CD8-positive, alpha-beta memory T cell (primary cell): ENCODE measurements at places on chromosomes 7 and 10.

GRCh38 chr10:33550811-33551210 lies 216.3 kb upstream of the NRP1 start:
- DNase-seq = no peak

- DNase-seq = no peak
Observed at GRCh38 chr10:128530301-128530700, 404.1 kb upstream of the MKI67 start.

- no peak for DNase-seq
Observed at GRCh38 chr10:30749385-30749784, 119.8 kb upstream of the LYZL2 start.

- no peak for DNase-seq
Observed at GRCh38 chr10:38600146-38600545, 506.0 kb downstream of the ZNF37A start.

DNA sequence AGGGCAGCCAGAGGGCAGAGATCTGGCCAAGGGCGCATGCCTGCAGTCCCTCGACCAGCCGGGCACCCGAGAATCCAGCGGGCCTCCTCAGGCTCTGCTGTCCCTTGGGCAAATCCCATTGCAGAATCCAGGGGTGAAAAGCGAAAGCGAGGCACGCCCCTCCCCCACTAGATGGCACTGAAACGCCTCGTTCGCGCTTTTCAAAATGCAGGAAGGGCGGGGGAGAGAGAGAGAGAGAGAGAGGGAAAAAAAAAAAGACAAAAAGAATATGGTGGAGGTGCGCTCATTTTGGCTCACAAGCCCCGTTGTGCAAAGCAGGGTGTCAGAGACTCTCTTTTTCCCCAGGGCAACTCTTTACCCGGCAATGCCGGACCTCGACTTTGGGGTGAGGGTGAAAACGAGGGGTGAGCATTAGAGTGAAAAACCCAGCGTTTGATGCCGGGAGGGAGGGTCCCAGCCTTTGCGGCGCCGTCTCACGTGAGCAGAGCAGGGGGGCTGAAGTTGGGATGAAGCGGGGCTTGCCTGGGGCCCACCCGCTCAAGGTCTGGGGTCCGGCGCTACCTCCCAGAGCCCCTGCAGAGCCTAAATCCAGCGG lies 2.5 kb upstream of the TMEM178B start:
- no peak for DNase-seq

DNA sequence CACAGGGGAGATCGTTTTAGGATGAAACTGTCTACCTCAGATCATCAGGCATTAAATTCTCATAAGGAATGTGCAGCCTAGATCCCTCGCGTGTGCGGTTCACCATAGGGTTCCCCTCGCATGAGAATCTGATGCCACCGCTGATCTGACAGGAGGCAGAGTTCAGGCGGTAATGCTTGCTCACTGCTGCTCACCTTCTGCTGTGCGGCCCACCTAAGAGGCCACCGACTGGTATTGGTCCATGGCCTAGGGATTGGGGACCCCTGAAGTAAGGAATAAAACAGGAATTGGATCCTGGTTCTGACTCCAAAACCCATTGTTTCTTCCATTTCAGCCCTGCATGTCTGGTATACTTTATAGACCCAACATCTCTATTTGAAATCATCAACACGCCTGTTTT lies 4.1 kb downstream of the NOD1 start:
- no peak for DNase-seq

DNA sequence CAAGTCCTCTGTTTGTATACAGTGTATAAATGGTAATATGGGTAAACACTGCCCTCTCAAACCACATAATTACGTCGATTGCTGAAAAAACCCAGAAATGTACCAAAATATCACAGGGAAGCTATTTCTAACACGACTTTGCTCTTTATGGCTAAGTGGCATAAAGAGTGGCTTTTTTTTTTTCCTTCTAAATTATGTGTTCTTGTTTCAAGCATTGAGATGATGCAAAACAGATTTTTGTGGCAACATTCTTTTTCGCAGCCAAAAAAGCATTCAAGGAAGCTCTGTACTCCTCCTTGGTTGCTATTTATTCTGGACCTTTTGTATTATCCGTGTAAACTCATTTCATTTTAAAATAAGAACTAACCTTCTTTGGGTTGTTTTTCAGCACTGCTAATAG lies 138.9 kb downstream of the VTI1A start:
- DNase-seq = no peak

- DNase-seq = no peak
Observed at GRCh38 chr7:99248391-99249095, 24.1 kb upstream of the MYH16 start.

DNA sequence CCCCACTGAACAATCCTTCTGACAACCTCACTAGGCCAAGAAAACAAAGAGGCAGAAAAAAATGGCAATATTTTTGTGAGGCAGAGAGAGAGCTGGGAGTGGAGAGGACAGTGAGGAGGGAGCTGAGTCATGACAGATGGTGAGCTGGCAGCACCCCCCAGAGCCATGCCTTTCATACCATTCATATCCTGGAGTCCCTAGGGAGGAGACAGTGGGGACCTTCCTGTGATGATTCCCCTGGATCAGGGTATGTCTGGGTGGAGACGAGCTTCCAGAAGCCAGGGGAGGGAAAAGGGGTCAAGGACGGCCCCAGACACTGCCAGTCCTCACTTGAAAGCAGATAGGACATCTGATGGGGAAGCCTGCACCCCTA lies 160.5 kb downstream of the ADAM12 start:
- DNase-seq = no peak

DNA sequence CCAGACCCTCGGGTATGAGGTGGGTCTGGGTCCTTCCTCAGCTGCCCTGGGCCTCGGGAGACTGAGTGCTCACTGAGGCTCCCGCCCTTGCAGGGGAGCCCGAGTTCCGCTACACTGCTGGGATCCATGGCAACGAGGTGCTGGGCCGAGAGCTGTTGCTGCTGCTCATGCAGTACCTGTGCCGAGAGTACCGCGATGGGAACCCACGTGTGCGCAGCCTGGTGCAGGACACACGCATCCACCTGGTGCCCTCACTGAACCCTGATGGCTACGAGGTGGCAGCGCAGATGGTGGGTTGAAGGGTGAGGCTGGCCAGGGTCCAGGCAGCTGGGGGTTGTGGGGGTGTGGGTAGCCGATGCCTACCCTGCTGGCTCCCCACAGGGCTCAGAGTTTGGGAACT lies 7.6 kb downstream of the AEBP1 start:
- DNase-seq = no peak

DNA sequence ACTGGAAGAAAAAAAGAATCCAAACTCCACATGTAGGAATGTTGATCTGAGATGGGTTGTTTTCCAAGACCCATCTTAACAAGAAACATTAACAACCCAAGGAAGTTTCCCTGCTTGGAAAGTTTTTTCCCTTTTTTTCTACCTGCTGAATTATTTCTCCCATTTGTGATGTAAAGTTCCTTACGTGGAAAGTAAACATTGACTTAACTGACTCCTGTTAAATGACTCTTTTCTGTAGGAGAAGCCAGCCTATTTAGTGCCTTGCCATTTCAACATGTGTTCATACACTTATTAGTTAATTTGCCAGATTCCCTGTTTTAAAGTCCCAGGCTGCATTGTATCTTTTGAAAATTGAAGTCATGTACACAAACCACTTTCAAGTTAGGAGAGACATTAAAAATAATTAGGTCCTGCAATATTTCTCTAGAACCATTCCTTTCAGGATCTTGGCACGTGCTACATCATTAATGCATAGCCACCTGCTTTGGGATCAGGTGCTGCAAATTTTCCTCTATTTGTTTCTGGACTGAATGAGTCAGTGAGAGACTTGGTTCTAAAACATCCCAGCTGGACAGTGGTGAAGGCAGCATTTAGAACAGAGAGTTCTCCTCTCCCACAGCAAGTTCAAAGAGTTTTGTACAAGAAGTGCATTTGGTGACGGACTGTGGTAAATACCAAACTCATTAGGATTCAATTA lies 698.5 kb downstream of the SUGCT start:
- no peak for DNase-seq

DNA sequence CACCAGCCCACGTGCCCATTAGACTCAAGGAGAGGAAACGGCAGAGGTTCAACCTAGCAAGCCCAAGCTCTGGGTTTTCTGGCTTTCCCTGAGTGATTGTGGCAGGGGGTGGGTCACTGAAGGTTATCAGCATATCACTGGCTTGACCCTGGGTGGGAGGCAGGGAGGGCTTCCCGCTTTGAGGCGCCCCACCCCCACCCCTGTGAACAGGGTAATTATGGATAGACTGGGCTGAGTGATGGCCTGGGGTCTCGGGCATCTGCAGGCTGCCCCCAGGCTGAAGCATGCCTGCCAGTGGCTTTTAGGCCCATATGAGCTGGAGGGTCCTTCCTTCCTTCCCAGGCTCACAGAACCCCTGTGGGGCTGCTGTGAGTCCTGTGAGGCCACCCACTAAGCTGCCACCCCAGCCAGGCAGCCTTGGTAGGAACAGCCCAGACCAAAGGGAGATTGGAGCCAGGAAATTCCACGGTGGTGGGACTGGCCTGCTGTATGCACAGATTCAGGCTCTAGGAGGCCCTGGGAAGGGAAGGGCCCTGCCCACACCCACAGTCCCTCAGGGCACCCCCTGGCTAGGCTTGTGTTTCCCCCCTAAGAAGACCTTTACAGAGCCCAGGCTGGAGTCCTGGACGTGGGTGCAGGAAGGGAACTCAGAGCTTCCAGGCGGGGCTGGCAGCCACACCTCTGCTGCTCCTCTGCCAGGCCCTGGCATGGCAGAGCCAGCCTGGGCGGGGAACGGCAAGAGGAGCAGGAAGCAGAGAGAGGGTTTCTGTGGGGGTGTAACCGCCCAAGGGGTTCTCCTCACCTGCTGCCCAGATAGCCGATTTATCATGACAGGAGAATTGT lies 33.1 kb downstream of the GPRIN2 start:
- DNase-seq = peak; percentile 44

DNA sequence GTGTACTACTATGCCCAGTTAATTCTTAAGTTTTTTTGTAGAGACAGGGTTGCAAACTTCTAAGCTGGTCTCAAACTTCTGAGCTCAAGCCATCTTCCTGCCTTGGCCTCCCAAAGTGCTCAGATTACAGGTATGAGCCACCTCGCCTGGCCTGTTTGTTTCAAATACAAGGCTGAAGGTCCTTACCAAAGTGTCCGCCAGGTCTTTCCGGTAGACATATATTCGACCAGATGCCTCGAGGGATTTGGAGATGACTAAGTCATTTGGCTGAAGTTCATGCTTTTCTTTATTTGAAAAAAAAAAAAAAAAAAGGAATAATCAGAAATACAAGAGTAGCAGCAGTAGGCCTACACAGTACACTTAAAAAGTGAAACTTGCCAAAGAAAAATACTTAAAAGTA lies 204.5 kb upstream of the CDCA7L start:
- no peak for DNase-seq

GRCh38 chr7:450741-451140 lies 68.9 kb downstream of the PDGFA start:
- DNase-seq = no peak

DNA sequence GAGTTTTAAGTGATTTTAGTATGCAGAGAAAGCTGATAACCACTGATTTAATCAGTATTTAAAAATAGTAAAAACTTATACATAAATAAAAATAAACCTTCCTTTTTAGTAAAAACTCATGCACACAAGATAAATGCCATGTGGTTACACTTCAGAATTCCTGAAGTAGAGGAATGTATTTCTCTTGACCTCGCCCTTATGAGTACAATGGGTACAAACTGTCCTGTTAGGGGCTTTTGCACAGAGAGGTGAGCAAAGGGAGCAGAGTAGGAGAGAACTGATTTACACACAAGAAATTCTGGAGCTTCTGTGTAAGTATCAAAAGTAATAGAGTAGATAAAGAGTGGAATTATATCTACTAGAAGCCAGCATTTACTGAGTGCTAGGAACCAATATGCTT lies 279.6 kb downstream of the PPP1R3A start:
- DNase-seq = no peak

DNA sequence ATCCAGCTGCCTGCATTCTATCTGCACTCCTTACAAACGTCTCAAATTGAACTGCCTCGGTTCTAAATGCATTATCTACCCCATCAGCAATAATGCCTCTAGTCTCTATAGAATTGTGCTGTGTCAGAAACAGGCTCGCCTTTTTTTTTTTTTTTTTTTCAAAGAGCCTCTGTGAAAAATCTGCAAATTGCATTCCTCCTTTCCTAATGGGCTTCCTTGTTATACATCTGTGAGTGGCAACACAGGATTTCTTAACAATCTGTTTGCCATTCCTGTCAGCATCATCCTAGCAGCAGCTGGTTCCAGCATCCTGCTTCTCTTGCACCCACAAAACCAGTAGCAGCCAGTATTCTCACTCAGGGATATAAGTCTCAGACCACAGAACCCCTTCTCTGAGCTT lies 413.5 kb upstream of the SEMA3D start:
- no peak for DNase-seq

GRCh38 chr7:132486274-132486610 lies 90.0 kb downstream of the PLXNA4 start:
- DNase-seq = no peak
